ENCODE measurements at places on chromosomes 2 and 18.

DNA sequence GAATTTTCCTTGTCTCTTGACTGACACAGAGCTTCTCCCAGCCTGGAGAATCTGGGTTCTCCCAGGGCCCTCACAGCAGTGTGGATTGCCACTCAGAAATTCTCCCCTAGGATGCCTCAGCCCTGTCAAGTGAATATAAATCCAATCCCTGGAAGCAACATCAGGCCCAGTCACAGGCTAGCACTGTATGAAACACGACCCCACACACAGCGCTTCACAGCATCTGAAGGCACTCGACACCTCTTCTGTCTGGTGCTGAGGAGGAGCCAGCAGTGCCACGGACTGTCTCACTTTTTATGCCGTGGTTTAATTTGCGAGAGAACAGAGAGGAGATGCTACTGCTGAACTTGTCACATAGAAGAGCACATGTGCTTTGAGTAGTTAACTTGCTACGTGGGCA, 164.5 kb downstream of the NAPG start:
- no peak for DNase-seq

DNA sequence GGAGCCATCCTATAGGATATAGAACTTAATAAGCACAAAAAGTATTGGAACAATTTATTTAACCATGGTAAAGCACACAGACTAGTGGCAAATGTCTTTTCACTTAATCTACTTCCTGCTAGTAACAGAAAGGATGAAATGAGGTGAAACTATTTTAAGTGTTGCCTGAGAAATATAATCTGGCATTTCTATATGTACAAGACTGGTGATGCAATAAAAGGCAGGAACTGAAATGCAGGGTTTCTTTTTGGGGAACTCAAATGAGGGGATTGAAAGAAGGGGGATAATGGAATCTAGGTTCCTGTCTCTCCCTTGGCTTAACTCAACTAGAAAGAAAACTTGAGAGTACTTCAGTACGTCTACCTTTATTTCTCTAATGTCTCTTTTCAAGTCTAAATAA, 122.3 kb downstream of the MEMO1 start:
- peak; percentile 27 for DNase-seq

- DNase-seq = peak; percentile 81
These were observed 116.0 kb downstream of the COPS8 start for GRCh38 chr2:237201461-237202287.

DNA sequence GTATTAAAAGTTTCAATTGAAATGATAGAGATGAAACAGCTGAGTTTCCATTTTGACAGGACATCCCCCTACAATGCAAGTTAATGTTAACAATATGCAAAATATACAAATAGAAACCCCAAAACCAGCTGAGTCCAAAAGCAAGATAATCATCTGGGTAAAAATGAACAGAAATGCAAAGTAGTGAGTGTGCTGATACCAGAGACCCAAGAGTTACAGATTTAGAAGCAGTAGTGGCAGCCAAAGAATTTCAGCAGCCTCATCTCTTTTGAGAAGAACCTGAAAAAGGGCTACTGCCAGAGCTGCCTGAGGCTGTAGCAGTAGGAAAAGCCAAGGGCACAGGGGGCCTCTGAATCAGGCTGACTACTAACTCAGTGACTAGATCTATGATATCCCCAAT, 82.6 kb downstream of the THADA start:
- peak; percentile 28 for DNase-seq

- DNase-seq = peak; percentile 66
These were observed 203.5 kb upstream of the TWIST2 start for GRCh38 chr2:238644095-238645081.

DNA sequence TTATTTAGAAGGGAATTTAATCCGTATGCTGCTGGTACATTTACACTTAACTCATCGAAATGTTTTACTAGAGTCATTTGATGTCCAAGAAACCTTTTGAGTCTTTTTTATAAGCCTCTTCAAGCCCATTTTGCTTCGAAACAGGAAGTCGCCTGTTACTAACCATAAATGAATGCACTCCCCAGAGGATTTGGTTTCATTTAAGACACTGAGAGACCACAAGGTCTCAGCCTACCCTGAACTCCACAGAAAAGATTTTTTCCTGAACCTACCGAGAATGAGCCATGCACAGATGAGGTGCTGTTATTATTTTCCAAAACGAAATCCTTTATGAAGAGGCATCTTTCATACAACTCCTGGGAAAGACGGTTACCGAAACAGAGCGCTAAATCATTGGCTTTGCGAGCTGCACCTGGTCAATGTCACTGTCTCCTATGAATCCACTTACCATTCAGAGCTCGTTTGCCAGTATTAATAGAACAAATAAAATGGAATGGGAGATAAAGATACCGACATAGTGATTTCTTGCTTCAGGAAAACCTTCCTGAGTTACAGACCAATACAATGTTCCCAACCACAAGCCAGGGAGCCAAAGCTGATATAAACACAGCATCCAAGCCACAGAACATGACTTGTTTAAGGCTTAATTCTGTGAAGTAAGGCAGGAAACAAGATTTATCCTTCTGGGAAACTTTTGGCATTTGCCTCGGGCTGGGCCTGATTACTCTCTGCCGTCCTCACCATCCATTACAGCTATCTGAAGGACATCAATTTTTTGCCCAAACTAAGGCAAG, 382.1 kb downstream of the OSR1 start:
- peak; percentile 93 for DNase-seq

DNA sequence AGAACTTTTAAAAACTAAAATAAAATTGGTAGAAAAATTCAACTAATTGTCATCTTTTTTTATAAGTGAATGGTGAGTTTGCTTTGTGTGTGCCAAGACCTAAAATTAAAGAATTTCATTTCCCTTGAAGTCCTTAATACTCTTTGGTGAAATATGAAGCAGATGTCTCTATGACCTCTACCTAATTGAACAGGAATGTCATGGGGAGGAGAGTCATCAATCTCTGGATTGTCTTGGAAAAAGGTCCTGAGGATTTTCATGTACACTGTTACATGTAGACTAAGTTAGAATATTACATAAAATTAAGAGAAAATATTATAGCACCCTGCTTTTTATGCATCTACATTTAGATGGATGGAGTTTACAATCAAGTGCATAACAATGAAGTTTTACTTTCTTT, 177.9 kb upstream of the LRP1B start:
- DNase-seq = no peak

DNA sequence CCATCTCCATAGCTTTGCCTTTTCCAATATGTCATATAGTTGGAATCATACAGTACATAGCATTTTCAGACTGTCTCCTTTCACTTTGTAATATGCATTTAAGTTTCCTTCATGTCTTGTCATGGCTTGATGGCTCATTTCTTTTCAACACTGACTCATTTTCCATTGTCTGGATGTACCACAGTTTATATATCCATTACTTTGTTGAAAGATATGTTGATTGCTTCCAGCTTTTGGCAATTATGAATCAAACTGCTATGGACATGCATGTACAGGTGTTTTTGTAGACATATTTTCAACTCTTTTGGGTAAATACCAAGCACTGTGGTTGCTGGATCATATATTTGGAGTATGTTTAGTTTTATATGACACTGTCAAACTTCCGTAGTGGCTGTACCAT, 26.3 kb downstream of the ACSL3 start:
- no peak for DNase-seq

DNA sequence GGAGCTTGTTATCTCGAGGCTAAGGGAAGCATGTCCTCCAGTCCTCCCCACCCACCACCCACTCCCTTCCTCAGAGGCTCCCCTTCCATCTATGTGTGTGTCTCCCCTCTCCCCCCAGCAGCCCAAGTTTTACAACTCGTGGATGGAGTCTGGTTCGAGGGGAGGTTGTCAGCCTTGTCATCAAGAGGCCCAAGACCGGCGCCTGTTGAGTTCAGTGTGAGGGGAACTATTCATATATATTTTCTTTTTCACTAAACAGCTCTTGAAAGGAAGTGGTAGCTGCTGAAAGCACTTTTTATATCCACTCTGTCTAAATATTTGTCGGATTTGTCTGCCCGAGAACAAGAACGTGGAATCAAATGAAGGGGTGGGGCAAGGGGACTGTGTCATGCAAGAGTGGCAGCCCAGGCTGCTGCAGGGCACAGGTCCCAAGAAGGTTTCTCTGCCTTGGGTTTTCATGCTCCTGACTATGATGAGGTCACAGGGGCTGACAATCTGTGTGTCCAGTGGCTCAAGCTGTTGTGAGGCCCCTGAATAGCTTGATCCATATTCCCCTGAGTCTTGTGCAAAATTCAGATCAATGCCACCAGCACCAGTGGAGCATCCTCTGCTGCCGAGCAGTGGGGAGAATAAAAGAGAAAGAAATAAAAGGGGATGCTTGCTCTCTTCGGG, 35.0 kb downstream of the NRP2 start:
- DNase-seq = no peak
